Sigmoid colon (tissue), 7 donors: ENCODE measurements at places on chromosomes 16 and 17. TPM values are rescaled to one million over a fixed set of nuclear protein-coding genes. Genes with fewer than 3 reads are reported as not detected.

The MSLN gene
- total RNA-seq = 0.54 TPM

GRCh38 chr16:56684926-56685590, 2.8 kb downstream of the MT1X start:
- H3K4me3 ChIP-seq = no peak overlapping the region
- no peaks in the 10 kb centered on the region for H3K36me3 ChIP-seq
- peak overlapping the region; percentile 33 for H3K27ac ChIP-seq
- DNase-seq = peak; percentile 76

GRCh38 chr16:26857371-26857770, 209.4 kb upstream of the C16orf82 start:
- H3K27ac ChIP-seq = no peak overlapping the region
- no peaks in the 10 kb centered on the region for H3K36me3 ChIP-seq
- no peak overlapping the region for H3K4me3 ChIP-seq
- no peaks in the 10 kb centered on the region for H3K27me3 ChIP-seq
- H3K4me1 ChIP-seq = no peaks in the 10 kb centered on the region

- no peak overlapping the region for H3K27ac ChIP-seq
- no peak overlapping the region for H3K4me3 ChIP-seq
- H3K27me3 ChIP-seq = peaks cover 14% of the 10 kb centered on the region
- DNase-seq = no peak
Measured at GRCh38 chr17:28999206-28999605, 6.6 kb downstream of the SEZ6 start.

DNA sequence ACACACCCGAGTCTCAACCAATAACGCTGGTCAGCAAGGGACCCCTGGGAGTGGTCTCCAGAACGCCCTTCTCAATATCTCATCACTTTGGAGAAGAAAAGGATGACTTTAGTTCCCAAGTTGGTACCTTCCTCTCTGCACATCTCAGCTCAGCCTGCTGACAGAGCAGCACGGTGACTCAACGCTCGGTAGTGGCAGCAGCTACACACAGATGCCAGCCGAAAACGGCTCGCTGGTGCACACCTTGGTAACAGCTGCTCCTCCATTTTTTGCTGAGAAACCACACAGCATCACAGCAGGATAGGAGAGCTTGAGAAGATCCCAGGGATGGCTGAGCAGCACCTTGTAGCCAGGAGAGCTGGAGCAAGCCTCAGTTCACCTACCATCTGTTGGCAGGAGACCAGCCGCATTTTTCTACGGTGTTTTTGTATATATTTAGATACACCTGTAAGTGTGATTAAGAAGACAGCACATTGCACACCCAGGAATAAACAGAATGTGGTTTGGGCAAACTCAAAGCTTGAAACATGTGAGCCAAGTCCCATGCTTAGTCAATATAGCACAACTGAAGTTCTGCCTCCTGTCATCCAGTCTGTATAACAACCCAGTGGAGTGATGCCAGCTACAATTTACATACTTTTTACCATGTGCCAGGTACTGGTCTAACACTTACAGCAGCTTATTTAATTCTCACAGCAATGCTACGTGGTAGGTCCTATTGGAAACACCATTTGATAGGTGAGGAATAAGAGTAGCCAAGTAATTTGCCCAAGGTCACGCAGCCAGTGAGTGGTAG, 83.8 kb upstream of the ERCC4 start:
- no peak overlapping the region for H3K4me3 ChIP-seq
- no peak for DNase-seq
- no peak overlapping the region for H3K27ac ChIP-seq
- no peaks in the 10 kb centered on the region for H3K36me3 ChIP-seq
- no peaks in the 10 kb centered on the region for H3K27me3 ChIP-seq
- no peaks in the 10 kb centered on the region for H3K4me1 ChIP-seq

GRCh38 chr17:17680477-17681186, 626 bp upstream of the RAI1 start:
- H3K27ac ChIP-seq = peak overlapping the region; percentile 93
- no peak overlapping the region for H3K4me3 ChIP-seq
- no peak for DNase-seq
- H3K36me3 ChIP-seq = no peaks in the 10 kb centered on the region

The FNDC8 gene
- not detected for total RNA-seq

- H3K4me3 ChIP-seq = no peak overlapping the region
- H3K27me3 ChIP-seq = no peaks in the 10 kb centered on the region
- DNase-seq = peak; percentile 46
- H3K36me3 ChIP-seq = no peaks in the 10 kb centered on the region
- H3K4me1 ChIP-seq = no peaks in the 10 kb centered on the region
Measured at GRCh38 chr17:80845863-80846671, 145.6 kb upstream of the CHMP6 start.

DNA sequence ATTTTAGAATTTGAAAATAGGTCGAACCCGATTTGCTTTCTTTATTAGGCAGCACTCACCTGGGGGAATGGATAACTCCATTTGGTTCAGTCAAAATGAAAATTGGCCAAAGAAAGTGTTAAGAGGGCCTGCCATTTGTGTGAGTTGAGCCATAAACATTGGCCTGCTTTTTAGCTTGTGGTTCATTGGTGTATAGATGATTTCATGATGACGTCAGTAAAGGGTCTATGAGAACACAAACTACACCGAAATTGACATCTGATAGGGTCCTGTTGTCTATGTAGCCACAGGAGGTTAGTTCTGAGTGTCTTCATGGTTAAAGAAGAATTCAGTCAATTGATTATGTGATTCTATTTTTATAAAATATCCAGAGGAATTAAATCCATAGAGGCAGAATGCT, 1001.5 kb upstream of the EEF2KMT start:
- no peak overlapping the region for H3K27ac ChIP-seq
- no peaks in the 10 kb centered on the region for H3K36me3 ChIP-seq
- no peaks in the 10 kb centered on the region for H3K4me1 ChIP-seq
- no peak for DNase-seq

The BANP gene
- total RNA-seq = 27.8 TPM

The ZP2 gene
- not detected for total RNA-seq

- H3K27me3 ChIP-seq = no peaks in the 10 kb centered on the region
- no peak overlapping the region for H3K4me3 ChIP-seq
- H3K27ac ChIP-seq = no peak overlapping the region
Measured at GRCh38 chr16:79751471-79752184, 151.1 kb upstream of the MAF start.

DNA sequence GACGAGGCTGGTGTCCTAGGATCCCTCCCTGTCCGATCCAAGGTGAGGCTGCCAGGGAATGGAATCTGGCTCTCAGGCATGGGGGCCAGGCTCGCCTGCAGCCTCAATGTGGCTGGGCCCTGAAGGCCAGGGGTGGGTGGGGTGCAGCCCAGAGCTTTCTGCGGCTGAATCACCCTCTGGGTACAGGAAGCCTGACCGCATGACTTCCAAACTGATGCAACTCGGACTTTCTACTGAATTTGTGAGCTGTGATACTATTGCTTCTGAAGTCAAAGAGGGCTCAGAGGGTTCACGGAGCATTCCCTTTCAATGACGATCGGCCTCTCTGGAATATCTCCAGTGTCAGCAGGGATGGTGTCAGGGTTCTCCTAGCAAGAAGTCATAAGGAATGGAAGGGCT, 123.7 kb downstream of the METRNL start:
- H3K27ac ChIP-seq = peak overlapping the region; percentile 70
- H3K36me3 ChIP-seq = no peaks in the 10 kb centered on the region
- no peaks in the 10 kb centered on the region for H3K4me1 ChIP-seq
- DNase-seq = peak; percentile 88

DNA sequence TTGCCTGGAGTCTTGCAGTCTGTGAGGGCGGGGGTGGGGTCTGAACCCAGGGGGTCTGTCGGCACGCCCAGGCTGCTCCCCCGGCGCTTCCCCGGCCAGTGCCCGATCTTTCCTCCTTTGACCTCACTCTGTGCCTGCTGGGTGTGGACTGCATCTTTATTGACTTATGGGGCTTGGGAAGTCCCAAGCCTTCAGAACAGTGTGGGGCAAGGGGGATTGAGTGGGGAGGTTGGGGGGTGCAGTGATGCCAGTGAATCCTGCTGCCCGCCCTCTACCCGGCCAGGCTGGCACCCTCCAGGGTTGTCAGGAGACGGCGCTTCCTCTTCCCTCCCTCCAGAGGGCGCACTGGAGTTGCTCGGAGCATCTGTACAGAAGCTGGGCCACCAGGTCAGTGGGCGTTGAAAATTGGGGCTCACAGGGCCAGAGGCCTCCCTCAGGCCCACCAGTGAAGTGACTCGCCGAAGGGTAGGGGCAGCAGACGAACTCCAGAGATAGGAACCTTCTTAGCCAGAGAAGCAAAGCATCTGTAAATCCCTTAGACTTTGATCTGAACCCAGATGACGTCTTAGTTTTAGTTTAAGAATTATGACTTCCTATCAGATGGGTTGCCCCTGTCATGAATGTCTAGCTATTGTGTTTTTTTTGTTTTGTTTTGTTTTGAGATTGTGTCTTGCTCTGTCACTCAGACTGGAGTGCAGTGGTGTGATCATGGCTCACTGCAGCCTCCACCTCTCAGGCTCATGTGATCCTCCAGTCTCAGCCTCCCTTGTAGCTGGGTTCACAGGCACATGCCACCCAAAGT, 184.8 kb upstream of the CIBAR2 start:
- H3K27ac ChIP-seq = no peak overlapping the region
- H3K27me3 ChIP-seq = no peaks in the 10 kb centered on the region
- no peak overlapping the region for H3K4me3 ChIP-seq
- DNase-seq = no peak

DNA sequence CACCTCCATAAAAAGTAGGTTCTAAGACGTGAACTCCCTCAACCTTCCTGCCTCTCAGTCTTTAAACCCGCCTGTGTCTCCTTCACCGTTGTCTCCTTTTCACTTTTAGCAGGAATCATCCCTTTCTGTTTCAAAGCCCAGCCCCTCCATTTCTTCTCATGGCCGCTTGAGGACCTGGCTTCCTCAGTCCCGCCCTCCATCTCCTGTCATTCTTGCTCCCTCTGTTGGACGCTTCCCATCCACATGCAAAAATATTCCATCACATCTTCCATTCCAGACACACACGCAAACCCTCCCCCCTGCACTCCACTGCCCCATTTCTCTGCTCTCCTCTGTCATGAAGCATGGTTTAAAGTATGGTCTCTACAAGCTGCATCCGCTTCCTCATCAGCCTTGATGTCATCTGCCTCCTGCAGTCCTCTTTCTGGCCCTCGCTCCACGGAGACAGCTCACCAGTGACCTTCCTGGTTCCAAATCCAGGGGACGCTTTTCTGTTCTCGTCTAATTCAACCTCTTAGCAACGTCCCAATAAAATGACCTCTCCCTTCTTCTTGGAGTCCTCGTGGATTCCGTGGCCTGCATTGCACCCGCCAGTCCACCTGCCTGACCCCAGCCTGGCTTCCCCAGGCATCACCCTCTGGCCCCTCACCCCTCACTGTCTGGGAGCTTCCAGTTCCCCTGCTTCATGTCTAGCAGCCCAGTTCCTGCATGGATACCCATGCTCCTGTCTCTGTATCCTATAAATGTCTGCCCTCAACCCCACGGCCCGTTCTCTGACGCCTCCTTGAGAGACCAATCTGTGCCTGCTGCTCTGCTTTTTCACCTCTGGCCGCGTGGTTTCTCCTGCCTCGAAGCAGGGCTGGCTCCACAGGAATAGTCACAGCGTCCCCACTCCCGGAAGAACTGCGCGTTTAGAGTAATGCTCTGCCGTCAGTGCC, 26.2 kb downstream of the ANKRD40 start:
- H3K4me1 ChIP-seq = peaks cover 21% of the 10 kb centered on the region
- no peak overlapping the region for H3K4me3 ChIP-seq
- no peaks in the 10 kb centered on the region for H3K36me3 ChIP-seq

DNA sequence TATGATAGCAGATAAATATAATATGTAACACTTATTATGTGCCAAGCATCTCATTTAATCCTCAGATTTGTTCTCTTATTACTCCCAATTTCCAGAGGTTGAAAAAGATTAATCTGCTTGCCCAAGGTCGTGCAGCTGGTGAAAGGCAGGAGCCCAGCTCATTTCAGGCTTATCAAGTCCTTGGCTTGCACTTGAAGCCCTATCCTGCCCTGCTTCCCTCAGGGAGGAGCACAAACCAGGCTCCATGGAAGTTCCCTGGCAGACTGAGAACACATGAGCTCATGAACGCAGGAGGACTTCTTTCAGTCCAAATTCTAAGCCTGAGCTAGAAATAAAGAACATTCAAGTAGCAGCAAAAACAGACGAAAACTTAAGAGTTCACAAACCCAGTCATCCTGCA, 74.8 kb downstream of the USP31 start:
- DNase-seq = no peak
- peaks cover 26% of the 10 kb centered on the region for H3K4me1 ChIP-seq
- no peaks in the 10 kb centered on the region for H3K27me3 ChIP-seq
- no peak overlapping the region for H3K4me3 ChIP-seq
- no peak overlapping the region for H3K27ac ChIP-seq
- peaks cover 19% of the 10 kb centered on the region for H3K36me3 ChIP-seq

The GPRC5B gene
- 11.8 TPM for total RNA-seq

The ZC3H7A gene
- 62.5 TPM for total RNA-seq

The CEP295NL gene
- total RNA-seq = 13.8 TPM
